Stimulated activated CD8-positive, alpha-beta memory T cell treated with anti-CD3 and anti-CD28 coated beads, Interleukin-7, amount 100 ng/mL, for 48 hours (primary cell): ENCODE measurements at places on chromosomes 5 and 9.

DNA sequence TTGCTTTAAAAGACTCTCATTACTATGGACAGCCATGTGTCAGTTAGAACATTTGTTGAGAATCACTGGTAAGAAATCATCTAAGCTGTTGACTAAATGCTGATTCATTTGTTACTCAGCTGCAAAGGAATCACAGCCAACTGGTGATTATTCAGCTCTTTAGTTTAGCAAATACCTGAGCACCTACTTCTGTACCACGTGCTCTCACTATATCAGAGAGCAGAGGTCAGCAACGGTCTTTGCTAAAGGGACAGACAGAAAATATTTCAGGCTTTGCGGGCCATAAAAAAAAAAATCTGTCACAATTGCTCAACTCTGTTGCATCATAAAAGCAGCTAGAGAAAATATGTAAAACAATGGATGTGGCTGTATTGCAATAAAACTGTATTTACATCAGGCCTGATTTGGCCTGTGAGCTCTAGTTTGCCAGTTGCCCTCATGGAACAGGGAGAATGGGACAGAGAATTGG, 377.6 kb downstream of the DNAH5 start:
- DNase-seq = no peak

GRCh38 chr5:102262688-102263087, 33.4 kb downstream of the SLCO4C1 start:
- no peak for DNase-seq

DNA sequence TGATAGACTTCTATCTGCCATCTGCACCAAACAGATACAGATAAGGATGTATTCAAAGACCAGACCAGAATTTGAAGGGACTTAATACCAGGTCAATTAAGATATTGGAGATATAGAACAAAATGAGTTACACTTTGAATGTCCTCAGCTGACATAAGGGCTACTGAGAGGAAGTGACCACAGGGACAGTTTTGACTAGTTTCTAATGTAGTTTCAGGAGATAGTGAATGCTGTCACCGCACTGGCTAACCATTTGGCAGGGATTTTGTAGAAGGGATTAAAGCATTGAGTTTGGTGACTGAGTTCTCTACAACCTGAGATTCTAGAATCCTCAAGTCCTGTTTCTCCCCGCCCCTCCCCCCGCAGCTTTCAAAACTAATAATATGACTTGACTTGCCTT, 22.7 kb downstream of the CCNH start:
- no peak for DNase-seq

GRCh38 chr5:171927345-171927941, 79.0 kb downstream of the FBXW11 start:
- DNase-seq = no peak

DNA sequence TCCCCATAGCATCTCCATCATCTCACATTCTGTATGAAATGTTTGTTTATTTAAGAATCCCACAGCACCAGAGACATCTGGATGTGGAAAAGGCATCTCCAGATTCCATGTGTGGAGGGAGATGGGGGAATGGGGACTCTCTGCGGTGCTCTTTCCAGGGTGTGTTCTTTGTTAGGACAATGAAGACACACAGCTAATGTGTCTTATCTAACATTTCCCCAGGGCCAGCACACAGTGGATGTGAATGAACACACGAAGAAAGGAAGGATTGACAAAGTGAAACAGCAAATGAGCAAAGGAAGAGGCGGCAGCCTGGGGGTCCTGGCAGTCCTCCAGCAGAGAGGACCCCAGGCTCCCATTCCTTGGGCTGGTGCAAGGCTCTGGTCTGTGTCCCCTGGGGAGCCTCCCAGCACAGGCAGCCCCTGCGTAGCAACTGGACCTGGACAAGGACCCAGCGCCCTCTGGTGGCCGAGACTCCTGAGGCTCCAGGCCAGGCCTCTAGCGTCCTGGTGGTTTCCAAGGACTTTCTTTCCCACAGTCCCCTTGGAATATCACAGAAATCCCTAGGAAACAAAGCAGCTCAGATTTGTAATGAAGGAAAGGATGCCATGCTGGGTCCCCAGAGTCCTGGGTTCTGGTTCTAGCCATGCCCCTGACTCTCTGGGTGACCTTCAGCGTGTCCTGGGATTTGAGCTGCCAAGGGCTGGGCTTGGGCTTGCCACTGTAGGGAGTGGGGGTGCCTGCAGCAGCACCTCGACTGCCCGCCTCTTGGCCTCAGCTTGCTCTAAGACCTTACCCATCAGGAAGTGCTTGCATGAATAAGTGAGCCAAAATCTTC, 3.5 kb upstream of the PDLIM7 start:
- peak; percentile 52 for DNase-seq

DNA sequence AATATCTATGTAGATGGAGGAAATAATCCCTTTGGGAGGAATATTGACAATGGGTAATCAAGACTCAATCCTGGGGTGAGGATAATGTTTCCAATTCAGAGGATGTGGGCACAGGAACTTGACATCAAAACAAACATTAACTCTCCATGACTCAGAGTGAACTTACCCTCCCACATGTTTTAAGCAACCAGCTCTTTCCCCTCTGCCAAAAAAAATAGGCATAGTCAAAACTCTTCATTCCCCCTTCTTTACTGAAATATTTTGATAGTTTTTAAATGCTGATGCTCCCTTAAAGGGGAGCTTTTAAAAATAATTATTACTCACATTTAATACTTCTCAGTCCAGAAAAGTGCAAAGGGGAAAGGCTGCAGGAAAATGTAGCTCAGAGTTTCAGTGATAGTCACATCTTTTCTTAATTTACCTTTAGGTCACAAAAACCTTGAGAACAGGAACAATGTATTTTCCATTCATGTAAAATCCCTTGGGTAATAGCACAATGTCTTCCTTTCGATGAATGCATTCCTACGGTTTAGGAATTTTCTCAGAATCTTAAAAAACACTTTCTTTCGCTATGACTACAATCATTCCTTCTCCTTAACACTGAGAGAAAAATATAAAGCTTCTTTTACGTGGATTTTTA, 298.4 kb upstream of the GRAMD2B start:
- DNase-seq = no peak

DNA sequence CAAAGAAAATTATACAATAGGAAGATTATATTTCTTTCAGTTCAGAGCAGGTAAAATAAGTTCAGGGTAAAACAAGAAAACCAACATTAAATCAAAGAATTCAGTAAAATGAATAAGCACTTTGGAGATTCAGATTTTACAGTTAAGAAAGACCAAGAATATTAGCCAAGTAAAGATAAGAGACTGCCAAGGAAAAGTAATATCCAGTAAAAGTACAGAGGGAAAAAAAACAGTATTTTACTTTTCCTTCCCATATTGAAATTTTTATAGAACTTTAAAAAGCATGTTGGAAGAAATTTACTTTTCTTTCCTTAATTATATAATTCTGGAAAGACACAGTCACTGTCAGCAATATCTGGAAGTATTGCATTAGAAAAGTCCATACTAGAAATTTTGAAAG, 393.4 kb downstream of the NFIB start:
- DNase-seq = no peak

DNA sequence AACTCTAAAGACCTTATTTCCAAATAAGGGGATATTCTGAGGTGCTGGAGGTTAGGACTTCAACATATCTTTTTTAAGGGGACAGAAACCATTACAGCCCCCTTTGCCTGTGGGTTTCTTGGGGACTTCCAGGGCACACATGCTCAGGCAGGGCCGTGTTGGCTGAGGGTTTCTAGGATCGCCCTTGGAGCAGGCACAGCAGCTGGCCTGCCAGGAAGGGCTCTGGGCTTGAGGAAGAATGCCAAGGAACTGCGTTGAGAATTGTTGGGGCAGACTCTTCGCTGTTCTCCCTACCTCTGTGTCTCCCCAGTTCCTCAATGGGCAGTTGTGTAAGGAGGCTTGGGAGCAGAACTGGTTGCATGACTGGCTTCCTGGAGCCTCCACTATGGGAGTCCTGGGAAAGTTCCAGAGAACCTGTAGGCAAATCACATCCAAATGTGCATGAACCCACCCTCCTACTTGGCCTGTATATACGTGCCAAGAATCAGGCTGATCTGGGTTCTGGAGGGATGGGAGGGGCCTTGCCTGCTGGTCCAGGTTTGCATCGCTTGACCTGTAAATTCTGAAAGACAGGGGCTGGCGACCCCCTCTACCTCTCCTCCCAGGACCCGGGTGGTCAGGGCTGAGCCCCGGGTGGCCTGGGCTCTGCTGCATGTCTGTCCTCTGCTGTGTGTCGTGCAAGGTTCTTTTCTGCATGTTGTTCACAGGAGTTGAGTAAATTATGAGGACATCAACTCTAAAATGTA, 65.5 kb downstream of the HSPA4 start:
- DNase-seq = no peak
